8988T (cell line): ENCODE measurements at places on chromosomes 6 and 20.

- DNase-seq: no peak
Measured at GRCh38 chr6:136524936-136525413, 25.2 kb downstream of the MAP7 start.

DNA sequence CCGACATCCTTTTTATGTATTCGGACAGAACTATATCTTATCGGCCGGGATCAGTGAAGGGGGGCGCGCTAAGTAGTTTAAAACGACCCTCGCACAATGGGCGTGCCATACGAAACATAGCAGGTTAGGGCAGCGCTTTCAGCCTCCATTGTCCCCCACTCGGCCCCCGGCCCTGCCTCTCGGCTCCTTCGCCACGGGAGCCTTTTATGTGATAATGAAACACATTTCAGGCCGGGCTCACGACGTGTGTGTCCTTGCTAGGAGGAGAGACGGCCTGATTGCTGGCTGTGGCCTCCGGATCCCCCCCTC is 5.3 kb downstream of the FOXA2 start:
- no peak for DNase-seq

- no peak for DNase-seq
Measured at GRCh38 chr20:20780127-20780824, 67.8 kb upstream of the RALGAPA2 start.

GRCh38 chr6:120431841-120432240 is 902.4 kb downstream of the TBC1D32 start:
- DNase-seq: no peak

DNA sequence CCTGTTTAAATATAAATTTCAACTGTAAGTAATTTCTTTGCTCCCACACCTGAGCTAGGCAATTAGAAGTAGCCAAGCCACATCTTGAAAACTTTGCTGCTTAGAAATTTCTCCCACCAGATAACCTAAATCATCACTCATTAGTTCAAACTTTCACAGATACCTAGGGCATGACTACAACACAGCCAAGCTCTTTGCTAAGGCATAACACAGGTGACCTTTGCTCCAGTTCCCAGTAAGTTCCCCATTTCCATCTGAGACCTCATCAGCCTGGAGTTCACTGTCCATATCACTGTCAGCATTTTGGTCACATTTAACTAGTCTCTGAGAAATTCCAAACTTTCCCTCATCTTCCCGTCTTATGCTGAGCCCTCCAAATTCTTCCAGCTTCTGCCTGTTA is 79.8 kb upstream of the OPRM1 start:
- DNase-seq: no peak

- DNase-seq: no peak
Measured at GRCh38 chr20:4905613-4906012, 95.7 kb downstream of the SLC23A2 start.

DNA sequence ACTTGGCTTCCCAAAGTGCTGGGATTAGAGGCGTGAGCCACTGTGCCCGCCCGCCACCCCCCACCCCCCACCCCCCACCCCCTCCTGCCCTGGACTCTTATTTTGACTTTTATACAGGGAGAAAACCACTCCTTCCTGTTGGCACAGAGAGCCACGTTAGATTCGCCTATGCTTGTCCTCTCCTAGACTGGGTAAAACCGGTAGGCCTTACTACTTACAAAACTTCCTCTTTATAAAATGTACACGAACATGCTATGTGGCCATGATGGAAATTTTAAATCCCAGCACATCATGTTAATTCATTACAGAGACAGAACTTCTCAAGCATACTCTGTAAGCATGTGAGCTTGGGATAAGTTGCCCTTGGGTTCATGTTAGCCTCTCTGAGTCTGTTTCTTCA is 124.2 kb downstream of the SLC24A3 start:
- no peak for DNase-seq

- DNase-seq: no peak
Measured at GRCh38 chr6:161590961-161591627, 317.2 kb upstream of the AGPAT4 start.

DNA sequence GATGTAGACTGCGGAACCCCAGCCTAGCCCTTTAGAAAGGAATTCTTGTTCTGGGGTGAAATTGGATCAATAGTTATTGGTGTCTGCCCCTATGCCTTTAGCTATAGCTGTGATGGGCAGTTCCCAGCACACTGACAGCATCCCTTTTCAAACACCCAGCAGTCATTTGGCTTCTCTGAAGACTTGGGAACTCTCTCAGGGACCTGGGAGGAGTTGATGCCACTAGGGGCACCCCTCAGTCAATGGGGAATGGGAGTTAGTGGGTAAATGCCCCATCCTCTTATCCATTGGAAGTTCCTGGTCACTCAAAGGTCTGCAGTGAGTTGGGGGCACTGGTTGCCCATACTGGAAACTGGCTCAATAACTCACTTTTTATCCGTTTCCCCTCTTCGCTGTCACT is 31.6 kb upstream of the CSNK2A1 start:
- DNase-seq: no peak

GRCh38 chr6:22325481-22325880 is 28.6 kb upstream of the PRL start:
- no peak for DNase-seq

GRCh38 chr20:43981540-43981939 is 66.9 kb downstream of the TOX2 start:
- DNase-seq: no peak

DNA sequence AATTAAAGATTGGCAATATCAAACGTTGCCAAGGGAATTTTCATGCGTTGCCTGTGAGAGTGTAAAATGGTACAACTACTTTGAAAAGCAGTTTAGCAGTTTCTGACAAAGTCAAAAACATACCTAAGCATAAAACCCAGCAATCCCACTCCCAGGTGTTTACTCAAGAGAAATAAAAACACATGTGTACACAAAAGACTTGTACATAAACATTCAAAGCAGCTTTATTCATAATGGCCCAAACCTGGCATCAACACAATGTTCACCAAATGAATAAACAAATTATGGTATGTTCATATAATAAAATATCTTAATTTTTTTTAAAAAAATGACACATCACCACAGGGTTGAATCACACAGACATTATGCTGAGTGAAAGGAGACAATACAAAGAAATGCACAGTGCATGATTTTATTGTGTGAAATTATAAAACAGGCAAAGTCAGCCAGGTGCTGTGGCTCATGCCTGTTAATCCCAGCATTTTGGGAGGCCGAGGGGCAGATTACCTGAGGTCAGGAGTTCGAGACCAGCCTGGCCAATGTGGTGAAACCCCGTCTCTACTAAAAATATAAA is 240.4 kb upstream of the MARCKS start:
- DNase-seq: no peak

DNA sequence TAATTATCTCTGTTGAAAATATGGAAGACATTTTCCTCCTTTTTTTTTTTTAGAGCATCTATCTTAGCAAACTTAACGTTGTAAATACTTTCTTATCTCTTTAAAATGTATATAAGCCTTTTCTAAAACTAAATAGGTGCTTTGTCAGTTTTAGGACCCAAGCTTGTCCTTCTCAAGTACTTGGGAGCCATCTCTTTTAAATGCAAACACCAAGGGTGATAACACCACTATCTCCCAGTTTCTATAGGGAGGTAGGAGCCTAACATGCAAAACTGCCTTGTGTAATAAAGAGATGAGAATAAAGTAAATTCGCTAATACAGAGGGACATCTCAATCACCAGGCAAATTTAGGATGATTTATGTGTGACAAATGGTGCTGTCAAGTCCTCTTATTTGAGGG is 157.0 kb upstream of the FAM83B start:
- no peak for DNase-seq

DNA sequence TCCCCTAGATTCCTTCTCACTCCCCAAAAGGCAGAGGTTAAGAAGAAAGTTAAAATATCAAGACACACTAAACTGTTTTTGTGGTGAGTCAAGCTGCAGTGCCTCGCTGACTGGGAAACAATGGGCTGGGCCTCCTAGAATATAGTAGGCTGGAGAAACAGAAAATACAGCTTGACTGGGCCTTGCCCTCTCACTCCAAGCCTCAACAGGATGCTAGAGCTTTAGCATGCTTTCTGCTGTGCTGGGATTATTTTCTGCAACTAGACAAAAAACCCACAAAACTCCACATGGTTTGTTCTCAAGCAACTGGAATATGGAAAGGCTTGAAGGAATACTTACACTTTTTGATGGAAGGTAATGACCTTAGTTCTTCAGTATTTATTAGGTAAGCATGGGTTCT is 27.9 kb downstream of the FOXO3 start:
- no peak for DNase-seq

DNA sequence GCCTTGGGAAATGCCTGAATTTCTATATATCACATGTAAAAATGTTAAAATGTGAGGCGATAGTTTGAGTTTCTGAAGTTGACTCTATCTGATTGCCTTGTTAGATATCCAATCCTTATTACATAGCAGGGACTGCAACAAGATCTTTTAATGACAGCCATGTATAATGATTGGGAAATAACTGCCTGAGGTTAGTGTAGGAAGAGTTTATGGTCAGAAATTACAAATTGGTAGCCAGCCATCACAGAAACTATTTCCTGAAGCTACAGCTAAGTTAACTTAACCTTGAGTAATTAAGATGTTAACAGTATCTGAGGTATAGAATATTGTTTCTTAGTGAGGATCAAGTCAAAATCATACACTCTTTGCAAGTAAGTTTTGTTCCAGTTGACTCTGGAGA is 41.0 kb downstream of the AKIRIN2 start:
- DNase-seq: no peak

DNA sequence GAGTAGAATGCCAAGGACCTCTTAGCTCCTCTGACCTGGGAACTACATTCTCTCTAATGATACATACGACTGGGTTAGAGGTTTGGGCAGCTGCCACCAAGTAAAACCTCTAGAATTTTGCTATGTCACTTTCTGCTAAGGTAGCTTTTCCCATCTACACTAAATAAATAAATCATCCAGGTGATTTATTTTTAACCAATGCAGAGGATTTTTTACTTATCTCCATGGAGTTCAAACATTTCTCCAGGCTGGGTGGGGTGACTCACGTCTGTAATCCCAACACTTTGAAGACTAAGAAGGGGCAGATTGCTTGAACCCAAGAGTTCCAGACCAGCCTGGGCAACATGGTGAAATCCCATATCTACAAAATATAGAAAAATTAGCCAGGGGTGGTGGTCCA is 27.1 kb downstream of the HNF4A start:
- DNase-seq: no peak

- no peak for DNase-seq
Measured at GRCh38 chr6:52546192-52546591, 30.7 kb downstream of the TRAM2 start.

GRCh38 chr6:168097621-168098430 is 18.8 kb upstream of the FRMD1 start:
- DNase-seq: no peak

- no peak for DNase-seq
Measured at GRCh38 chr6:109485266-109485935, 2.4 kb upstream of the ZBTB24 start.

GRCh38 chr6:149915970-149916865 is 6.7 kb downstream of the RAET1G start:
- DNase-seq: no peak

DNA sequence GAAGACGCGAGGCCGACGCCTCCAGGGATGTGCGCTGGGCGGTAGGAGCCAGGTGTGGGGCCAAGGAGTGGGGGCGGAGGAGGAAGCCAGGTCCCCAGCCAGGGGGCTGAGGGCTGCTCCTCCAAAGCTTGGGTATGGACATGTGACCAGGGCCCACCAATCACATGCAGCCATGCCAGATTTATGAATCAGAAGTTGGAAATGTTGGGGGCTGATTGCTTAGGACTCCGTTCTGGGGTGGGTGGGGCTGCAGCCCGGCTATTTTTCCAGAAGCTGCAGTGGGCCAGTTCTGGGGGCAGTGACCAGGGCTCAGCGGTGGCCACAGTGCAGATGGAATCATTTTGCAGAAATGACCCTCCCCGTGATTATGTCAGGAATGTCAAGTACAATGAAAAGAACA is 96.0 kb downstream of the CEBPB start:
- DNase-seq: peak; percentile 76

- no peak for DNase-seq
Measured at GRCh38 chr20:50335105-50335504, 144.5 kb downstream of the CEBPB start.

DNA sequence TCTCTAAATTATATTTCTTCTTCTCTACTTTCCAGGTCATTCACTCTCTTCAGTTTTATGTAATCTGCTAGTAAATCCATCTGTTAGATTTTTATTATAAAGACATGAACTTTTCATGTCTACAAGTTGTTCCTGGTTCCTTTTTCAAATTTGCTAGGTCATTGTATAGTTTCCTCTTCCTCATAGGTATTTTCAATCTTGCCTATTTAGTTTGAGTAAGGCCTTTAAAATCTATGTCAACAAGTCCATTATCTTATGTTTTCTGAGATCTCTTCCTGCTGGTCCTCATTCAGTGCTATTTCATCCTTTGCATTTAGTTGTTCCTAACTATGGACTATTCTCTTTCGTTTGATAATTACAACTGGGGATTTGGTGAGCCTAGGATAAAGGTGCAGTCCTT is 11.0 kb downstream of the RRBP1 start:
- no peak for DNase-seq

DNA sequence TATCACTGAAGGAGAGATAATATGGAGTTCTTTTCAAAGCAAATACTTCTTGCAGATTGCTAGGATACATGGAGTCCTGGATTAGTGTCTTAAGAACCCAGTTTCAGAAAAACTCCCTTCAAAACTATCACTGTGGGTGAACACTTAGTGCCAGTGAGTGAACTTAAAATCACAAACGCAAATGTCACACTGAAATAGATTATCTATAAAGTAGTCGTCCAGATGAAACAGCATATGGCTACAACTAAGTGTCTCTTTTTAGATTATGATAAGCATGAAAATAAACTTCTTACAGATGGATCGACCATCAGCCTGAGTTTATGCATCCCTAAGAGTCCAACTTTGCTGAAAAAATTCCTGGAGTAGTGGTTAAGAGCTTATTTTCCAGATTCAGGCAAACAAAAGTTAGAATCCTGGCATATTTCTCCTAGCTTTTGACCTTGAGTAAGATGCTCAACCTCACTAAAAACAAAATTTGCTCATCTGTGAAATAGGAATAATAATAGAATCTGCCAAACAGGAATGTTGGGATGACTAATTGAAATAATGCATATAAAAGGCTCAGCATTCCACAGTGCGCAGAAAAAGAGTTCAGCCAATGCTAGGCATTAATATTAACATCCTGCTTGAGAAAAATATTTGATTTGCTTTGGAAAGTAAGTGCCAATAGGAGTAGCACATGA is 70.4 kb downstream of the DOK5 start:
- DNase-seq: no peak

- DNase-seq: no peak
Measured at GRCh38 chr6:138145402-138145801, 16.3 kb upstream of the ARFGEF3 start.

- DNase-seq: no peak
Measured at GRCh38 chr6:73954881-73955280, 258.9 kb downstream of the CD109 start.

DNA sequence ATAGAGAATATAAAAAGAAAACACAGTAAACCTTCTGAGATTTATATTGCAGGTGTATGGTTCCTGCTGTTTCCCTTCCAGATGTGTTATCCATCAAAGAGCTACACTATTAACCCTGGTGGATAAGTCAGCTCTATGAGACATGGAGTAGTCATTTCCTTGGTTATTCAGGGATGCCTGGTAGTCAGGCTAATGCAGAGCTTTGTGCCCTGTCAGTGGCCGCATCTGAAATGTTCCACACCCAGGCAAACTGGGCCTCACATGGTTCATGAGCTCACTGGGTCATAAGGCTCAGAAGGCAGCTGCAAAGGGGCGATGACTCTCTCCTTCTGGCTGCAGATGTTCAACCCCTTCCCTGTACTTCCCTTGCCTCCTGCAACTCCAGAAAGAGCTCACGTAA is 473.6 kb downstream of the EPHA7 start:
- DNase-seq: no peak

GRCh38 chr6:11021714-11022113 is 22.4 kb downstream of the ELOVL2 start:
- no peak for DNase-seq
